CD4-positive, alpha-beta T cell treated with Interleukin-12 subunit alpha and Interleukin-12 subunit beta, for 1 hour (primary cell): ENCODE measurements at places on chromosomes 3 and 15.

- no peak for DNase-seq
These were observed 318.8 kb upstream of the CTDSPL start for GRCh38 chr3:37542772-37543449.

DNA sequence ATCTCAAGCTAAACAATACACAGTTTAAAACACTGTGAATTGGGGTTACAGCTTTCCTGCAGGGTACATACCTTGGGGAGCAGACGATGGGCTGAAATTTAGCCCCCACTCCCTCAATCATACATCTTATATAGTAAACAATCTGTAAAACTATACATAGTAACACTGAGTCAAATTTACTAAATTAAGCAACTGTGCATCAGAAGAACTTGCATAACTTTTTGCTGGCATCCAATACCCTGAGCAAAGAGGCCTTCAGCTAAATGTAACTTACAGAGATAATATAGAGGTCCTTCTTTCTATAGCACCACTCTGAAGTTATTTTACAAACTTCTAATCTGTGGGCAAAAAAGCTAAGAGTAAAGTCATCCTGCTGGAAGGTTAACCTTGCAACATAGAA, 603.6 kb upstream of the TGFBR2 start:
- no peak for DNase-seq

GRCh38 chr15:56272454-56272853, 28.8 kb upstream of the RFX7 start:
- no peak for DNase-seq

GRCh38 chr3:135760581-135760980, 204.9 kb upstream of the PPP2R3A start:
- no peak for DNase-seq

DNA sequence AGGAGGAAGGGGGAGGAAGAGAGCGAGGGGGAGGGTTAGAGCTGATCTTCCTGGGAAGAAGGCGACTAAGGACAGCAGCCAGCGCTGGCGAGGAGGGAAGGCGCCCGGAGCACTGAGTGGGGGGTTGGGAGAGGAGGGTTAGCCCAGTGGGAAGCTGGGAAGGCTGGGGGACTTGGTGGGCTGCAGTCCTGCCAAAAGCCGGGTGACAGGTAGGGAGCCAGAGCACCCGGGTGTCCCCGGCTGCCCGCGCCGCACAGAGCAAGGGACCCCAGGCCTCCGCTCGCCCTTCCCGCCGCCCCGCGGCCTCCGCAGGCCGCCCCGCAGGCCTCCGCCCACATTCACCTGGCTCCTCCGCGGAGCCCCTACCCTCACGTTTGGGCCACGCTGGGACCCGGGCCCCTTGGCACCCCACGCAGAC, 448 bp downstream of the SLC12A8 start:
- DNase-seq, result no peak

GRCh38 chr3:159950156-159950898, 38.3 kb upstream of the IL12A start:
- no peak for DNase-seq
